Germinal center (tissue), 1 donor: ENCODE measurements at places on chromosomes 3 and 15.

DNA sequence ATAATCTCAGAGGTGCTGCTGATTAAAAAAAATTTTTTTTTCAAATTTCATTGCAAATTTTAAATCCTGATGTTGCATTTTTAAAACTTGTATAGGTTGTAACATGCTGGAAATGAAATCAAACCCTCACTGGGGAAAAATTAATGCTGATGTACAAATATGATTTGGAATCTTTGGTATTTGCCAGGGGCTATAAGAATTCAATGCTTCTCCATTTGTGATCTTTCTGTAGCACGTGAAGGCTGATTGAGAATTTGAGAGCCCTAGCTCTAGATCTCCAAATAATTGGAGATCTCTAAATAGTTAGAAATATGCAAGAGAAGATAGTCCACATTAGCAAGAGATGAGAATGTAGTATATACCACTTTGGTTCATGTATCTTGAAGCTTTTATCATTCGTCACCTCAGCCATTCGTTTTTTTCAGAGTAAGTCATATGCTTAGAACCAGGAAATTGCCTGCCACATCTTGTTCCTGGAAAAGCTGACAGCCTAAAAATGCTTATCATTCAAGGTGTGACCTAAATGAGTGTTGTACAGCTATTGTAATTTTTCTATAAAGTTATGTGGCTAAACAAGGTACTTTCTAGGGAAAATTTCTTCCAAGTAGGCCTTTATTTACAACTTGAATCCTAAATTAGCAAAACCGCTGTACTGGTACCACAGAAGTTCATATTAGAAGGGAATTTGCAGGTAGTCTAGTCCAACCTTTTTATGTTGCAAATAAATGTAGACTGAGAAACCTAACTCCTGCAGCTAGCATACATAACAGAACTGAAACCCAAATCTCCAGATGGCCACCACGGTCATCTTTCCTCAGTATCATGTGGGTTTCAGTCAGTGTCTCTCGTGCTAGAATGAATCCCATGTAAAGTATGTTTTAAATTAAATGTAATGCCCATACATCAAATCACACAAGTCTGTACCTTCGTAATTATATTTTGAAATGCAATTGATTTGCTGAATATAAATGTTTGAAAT is 48.5 kb downstream of the FNDC3B start:
- no peak for DNase-seq

DNA sequence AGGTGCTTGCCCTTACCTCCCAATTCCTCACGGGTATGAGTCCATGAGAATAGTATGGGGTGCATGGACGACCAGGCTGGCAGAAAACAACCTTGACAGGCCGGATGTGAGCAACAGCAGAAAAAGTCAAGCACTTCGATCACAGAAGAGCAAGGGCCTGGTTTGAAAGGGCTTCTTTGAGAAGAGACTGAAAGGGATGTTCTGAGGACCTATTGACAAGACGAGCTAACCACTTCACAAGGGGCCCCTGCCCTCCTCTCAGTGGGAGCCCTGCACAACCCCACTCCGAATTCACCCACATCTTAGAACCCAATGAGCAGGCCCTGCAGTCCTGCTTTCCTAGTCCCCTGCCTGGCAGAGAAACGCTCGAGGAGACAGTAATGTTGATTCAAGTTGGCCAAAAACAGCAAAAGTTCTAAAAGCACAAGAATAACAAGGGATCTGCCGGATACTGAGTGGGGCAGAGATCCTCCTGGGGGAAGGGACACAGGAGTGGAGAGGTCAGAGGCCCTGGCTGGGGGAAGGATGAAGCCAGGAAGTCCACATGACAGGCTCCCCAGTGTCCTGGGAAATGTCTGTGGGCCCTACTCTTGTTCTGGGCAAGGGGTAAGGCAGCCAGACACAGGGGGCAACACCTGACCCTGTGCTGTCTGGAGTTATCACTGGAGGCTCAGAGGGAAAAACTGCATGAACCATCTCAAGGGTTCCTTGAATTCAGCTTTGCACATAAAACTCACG is 14.8 kb upstream of the CX3CR1 start:
- no peak for DNase-seq

GRCh38 chr3:71521940-71522876 is 61.3 kb downstream of the FOXP1 start:
- DNase-seq, result no peak

DNA sequence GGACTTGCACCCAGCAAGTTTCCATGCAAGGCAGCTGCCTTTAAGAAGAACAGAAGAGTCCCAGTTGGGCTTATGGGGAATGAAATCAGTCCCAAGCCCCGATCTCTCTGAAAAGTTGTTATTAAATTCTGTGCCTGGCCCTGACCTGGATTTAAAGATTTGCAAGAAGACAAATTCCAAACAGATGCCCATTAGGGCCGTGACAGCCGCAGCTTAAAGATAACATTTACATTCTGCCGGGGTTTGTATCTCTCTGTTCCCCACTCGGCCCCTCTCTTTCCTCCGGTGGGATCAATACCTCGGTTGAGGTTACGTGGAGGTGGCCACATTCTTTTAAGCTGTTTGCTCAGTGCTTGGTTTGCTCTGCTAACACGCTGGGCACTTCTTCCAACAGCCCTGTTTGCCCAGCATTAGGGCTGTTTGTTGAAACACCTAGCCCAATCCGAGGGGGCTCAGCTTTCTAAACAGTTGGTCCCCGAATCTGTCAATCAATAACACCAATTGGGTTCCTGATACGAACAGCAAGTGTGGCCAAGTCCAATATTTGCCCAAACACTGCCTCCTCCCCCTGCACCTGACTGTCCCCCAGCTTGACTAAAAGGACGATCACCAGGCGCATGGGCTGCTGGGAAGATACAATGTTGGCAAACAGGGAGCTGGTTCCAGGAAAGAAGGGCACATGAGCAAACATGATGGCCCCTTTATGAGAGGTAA is 108.6 kb downstream of the RPLP1 start:
- DNase-seq, result no peak

DNA sequence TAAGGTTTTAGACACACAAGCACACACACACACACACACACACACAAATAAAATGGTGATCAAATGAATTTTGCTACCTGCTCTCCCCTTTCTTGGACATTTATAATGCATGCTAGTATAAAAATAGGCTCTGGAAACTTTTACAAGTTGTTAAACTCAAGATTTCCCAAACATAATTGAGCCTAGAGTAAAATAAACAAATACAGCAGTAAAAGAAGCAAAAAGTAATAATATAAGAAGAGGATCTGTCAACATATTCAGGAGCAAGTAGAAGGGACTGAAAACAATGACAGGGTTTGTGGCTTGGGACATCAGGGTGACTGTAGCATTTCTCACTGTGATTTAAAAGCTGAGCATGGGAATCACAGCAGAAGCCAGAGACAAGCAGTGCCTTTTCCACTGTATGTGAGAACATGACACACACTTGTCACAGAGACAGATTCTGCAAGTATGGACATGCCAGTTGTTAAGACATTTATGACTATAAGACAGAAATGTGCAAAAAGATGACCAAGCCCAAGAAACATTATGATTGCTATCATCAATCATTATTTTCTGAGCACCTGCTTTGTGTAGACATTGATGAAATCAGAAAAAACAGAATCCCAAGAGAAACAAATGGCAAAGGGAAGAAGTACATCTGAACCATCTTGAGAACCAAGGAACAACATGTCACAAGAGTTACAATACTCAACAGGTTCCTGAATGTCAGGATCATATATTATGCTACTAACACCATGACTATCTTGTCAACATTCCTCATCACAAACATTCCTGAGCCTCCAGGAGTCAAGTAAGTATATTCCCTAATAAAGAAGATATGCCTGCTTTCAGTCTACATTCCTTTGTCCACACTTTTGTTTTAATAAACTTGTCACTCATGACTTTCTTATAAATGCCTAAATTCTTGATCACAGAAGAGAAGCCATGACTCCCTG is 7.1 kb downstream of the THRB start:
- DNase-seq, result no peak

DNA sequence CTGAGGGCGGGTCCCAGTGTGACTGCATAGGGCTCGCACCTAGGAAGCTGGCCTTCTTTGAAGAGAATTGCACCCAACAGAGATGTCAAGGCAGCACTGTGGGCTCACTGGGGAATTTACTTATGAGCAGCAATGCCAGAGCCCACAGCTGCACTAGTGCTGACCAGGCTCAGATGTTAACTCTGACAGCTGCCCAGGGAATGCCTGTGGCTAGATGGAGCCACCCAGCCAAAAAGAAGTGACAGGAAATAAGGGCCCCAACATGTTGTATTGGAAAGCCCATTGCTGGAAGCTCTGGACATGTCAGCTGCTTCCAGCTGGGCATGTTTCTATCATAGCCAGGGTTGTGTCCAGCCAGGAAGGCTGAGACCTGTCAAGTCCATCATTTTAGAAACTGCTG is 90.9 kb upstream of the ZNF280D start:
- no peak for DNase-seq
